ENCODE measurements at places on chromosomes 1 and 21.

GRCh38 chr1:38152351-38153065, 105.9 kb upstream of the POU3F1 start:
- DNase-seq = no peak

- no peak for DNase-seq
These were observed 17.2 kb downstream of the CASP9 start for GRCh38 chr1:15506831-15507230.

GRCh38 chr1:11397151-11397901, 81.6 kb upstream of the DISP3 start:
- DNase-seq = no peak

GRCh38 chr1:62144238-62144831, 50.3 kb upstream of the L1TD1 start:
- no peak for DNase-seq

DNA sequence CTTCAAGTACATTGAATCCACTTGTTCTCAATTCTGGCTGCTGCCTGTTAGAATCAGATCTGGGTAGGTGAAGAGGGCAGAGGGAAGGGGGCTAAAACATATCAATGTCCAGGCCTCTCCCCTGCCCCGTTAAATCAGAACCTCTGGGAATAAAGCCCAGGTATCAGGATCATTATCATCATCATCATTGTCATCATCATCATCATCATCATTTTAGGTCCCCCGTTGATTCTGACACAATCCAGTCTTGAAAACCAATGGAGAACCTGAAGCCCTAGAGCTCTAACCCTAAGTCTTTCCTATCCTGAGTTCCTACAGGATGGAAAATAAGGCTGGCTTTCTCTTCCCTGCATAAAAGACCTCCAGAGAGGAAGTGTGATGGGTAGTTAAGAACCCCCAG, 93.1 kb downstream of the TAS1R2 start:
- no peak for DNase-seq

DNA sequence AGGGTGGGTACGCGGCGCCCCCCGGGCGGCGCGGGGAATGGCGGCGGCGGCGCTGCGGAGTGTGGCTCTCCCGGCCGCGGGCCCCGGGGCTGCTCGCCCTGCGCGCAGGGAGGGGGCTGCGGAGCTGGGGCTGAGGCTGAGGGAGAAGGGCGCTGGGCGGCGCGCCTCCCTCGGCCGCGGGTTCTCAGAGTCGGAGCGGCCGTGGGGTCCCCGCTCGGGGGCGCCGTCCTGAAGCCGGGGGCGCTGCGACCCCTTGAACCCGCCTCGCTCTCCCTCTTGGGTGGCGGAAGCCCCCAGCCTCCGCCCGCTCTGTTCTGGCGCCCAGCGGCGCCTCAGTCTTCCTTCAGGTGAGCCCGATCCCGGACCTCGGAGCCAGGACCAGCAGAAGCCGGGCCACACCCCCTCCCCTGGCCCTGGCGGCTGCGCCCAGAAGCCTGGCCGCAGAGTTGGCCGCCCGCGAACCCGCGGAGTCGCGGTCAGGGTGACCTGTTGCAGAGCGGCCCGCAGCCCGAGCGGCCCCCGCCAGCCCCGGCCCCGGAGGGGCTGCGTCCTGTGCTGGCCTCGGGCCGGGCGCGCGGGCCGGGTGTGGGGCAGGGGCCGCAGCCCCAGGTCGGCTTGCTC, 532 bp downstream of the RALGPS2 start:
- DNase-seq = no peak

All from stimulated activated CD4-positive, alpha-beta T cell treated with anti-CD3 and anti-CD28 coated beads, Interleukin-1b, Interleukin-23, amount 100 ng/mL, for 1 hour (primary cell).